Inflammatory macrophage (primary cell): ENCODE measurements at places on chromosomes 3 and 15.

DNA sequence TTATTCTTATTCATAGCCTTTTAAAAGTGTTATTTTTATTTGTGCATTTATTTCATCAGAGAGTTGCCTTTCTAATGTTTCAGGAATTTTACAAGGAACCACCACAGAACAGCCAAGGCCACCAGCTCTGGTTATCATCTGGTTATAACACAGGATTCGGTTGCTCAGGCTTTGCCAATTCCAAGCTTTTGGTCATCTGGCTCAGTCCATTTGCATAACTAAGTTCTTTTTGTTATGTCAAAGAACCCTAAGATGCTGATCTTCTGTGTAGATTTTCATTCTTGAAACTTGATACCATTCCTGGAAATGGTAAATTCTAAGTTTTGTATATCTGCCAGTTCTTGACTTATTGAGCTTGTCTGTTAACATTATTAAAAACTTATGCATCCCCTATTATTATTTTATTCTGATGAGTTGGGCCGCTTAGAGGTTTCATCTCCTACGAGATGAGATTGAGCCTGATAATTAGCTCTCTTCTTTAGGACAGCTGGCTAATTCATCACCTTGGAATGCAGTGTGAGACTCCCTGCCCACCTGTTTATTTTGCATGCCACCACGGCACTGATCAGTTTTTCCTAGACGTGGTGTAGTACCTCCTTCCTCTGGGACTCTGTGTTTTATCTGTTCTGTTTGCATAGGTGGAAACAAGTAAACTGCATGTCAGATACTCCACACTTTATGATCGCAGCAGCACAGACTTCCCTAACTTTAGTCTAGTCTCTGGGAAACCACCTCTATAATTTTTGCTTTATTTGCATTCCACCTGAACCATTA lies 264.8 kb downstream of the SLCO3A1 start:
- no peak for DNase-seq

- DNase-seq, result no peak
Observed at GRCh38 chr3:8363200-8363599, 138.4 kb upstream of the LMCD1 start.

- DNase-seq, result no peak
Observed at GRCh38 chr3:13378155-13378554, 42.0 kb downstream of the NUP210 start.

DNA sequence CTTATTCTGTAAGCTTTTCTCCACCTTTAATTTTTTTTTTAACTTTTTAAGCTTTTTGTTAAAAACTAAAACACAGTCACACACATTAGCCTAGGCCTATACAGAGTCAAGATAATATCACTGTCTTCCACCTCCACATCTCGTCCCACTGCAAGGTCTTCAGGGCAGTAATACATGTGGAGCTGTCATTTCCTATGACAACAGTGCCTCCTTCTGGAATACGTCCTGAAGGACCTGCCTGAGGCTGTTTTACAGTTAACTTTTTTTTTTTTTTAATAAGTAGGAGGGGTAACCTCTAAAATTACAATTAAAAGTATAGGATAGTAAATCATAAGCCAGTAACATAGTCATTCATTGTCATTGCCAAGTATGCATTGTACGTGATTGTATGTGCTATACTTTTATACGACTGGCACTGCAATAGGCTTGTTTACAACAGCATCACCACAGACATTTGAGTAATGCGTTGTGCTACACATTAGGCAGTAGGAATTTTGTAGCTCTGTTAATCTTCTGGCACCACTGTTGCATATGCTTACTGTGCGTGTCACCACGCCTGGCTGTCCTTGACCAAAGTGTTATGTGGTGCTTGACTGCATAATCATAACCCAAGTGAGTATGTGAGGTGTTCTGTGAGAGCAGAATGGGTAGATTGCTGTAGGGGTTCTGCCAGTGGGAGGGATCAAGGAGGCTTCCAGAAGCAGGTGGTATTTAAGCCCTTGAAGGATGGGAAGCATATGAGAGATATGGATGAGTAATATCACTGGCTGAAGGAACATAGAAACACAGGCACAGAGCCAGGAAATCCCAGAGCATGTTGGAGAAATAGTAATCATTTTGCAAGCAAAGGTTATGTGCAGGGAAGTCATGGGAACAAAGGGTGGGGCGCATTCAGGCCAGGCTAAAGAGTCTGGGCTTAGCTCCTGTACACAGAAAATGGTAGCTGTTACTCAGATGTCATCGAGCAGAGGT lies 18.3 kb downstream of the FBXO22 start:
- DNase-seq, result peak; percentile 29

DNA sequence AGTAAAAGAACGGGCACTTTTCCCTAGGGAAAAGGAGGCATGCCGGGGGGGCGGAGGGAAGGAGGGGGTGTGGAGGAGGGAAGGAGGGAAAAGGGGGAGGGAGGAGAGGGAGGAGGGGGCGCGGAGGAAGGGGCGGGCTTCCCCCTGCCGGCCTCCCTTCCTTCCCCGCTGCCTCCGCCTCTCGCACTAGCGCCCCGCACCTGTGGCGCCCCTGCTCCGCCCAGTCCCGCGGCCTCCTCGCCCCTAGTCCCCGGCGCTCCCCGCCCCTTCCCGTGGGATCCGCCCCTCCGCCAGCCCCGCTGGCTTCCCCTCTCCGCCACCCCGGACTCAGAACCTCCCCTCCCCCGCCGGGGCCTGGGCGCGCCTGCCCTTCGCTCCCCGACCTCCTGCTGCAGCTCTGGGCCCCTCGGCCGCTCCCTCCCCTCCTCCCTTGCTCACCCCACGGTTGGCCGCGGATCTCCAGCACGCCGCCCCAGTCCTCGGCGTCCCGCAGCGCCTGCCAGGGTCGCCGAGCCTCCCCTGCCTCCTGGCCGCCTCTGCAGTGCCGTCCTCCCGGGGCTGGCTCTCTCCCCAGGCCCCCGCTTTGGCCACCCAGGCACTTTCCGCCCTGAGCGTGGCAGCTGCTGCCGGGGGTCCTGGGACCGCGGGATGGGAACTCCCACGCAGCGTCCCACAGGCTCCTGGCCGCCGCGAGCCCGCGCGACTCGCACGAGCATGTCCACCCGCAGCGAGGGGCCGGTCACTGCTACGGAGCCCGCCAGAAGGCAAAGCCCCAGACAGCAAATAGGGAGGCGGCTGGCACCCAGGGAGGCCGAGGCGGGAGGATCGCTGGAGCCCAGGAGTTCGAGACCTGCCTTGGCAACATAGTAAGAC lies 147.4 kb downstream of the TJP1 start:
- DNase-seq, result no peak

GRCh38 chr3:154177406-154177805 lies 56.2 kb downstream of the ARHGEF26 start:
- DNase-seq, result no peak

GRCh38 chr3:56061279-56061626 lies 407.0 kb downstream of the ERC2 start:
- DNase-seq, result no peak

- no peak for DNase-seq
Observed at GRCh38 chr3:82715091-82715856, 953.8 kb upstream of the GBE1 start.

GRCh38 chr3:123523023-123523412 lies 61.8 kb downstream of the HACD2 start:
- DNase-seq, result peak; percentile 27

GRCh38 chr15:95363646-95364045 lies 966.9 kb upstream of the NR2F2 start:
- DNase-seq, result no peak

GRCh38 chr3:172711454-172711795 lies 558 bp upstream of the NCEH1 start:
- no peak for DNase-seq

DNA sequence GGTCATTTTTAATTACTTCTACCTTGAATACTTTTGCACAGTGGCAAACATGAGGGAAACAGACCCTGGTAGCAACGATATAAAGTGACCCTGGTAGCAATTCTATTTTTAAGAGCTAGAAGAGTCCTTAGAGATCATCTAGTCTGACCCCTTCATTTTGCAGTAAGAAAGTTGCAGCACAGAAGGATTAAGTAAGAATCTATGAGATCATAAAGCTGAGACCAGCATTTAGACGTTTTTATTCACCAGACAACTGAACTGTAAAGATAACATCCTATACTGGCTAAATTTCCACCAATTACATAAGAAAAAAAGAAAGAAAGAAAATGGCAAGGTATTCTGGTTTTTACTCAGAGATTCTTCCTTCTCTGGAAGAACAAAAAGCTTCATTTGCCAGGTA lies 49.9 kb downstream of the LRRFIP2 start:
- DNase-seq, result peak; percentile 21

DNA sequence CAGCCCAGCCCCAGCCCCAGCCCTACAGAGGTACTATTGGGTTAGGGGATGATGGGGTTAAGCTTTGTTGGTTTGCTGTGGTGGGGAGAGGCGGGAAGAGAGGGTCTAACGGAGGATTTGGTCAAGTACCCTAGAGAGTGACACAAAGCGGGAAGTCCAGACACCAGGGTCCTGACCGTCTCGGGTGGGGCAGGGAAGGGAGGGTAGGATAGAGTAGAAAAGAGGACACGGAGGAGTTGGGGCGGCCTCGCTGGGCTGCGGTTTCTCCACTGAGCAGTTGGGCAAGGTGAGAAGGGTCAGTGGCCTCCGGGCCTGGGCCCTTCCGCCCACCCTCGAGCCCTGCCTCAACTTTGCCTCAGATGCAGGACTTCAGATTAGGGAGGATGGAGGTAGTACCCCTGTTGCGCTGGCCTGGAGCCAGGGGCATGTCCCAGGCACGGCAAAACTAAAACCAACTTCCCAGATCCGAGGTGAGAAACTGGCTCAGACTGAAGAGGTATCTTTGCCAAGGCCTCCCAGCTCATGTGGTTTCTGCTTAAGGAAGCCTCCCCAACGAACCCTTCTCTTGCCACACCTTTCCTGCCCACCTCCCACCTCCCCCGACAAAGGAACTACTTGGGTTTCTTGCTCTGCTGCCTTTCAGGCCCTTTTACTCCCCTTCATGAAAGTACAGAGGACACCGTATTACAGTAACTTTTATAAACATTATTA lies 551 bp downstream of the PML start:
- peak; percentile 31 for DNase-seq

DNA sequence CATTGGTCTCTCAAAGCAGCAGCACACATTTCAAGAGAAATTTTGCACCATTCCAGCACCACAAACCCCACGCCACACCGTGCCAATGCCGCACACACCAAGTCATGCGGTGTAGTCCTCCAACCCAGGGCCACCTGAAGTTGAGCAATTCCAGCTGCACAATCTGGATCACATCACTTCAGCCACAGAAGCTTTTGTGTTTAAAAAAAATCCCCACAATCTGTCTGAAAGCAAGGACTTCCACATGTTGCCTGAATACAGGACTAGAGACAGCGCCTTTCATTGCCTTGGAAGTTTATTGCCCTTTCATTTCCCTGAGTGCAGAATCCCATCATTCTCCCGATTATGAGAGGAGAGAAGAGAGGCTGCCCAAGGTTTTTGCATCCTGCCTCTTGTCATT lies 175.6 kb upstream of the BCL6 start:
- no peak for DNase-seq

- DNase-seq, result no peak
Observed at GRCh38 chr15:52054381-52054780, 35.4 kb downstream of the MAPK6 start.

GRCh38 chr3:56369914-56370313 lies 98.4 kb downstream of the ERC2 start:
- DNase-seq, result no peak

- DNase-seq, result peak; percentile 81
Observed at GRCh38 chr3:190585805-190586630, 72.1 kb downstream of the IL1RAP start.

GRCh38 chr3:99720985-99721632 lies 82.7 kb downstream of the COL8A1 start:
- DNase-seq, result no peak

DNA sequence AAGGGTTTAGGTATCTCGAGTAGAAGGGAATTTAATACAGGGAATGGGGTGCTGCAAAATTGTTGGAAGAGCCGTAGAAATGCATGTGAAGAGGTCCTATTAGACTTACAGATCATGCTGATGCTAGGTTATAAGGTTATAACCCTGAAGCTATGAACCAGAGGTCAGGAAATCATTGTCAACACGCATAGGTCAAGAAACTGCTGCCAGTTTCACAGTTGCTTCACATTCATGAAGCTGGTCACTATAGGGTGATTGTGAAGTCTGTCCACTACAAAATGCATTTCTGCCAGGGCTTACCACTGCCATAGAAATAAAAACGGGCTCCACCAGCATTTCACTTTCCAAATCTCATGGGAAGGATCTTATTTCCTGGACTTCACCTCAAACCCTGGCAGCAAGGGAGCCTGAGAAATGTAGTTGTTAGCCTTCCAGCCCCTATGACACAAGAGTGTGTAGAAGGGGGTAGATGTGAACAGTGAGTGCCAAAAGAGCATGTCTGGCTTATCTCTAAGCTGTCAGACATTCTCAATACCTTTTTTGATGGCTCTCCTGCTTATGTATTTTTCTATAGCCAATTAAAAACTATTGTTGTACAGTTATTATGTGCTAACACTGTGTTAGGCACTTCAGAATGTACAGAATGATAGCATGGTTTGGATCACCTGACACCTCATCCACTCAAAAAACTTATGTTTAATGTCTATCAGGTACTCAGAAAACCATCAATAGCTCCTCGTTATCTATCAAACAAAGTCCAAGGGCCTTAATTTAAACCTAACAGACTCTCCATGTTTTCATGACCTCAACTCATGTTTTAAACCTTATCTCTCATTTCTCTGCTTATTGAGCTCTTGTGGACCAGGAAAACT lies 148.3 kb upstream of the TSC22D2 start:
- no peak for DNase-seq

- DNase-seq, result no peak
Observed at GRCh38 chr3:122184591-122184929, 1.1 kb downstream of the CASR start.

- DNase-seq, result no peak
Observed at GRCh38 chr15:101505610-101506337, 16.3 kb upstream of the PCSK6 start.

DNA sequence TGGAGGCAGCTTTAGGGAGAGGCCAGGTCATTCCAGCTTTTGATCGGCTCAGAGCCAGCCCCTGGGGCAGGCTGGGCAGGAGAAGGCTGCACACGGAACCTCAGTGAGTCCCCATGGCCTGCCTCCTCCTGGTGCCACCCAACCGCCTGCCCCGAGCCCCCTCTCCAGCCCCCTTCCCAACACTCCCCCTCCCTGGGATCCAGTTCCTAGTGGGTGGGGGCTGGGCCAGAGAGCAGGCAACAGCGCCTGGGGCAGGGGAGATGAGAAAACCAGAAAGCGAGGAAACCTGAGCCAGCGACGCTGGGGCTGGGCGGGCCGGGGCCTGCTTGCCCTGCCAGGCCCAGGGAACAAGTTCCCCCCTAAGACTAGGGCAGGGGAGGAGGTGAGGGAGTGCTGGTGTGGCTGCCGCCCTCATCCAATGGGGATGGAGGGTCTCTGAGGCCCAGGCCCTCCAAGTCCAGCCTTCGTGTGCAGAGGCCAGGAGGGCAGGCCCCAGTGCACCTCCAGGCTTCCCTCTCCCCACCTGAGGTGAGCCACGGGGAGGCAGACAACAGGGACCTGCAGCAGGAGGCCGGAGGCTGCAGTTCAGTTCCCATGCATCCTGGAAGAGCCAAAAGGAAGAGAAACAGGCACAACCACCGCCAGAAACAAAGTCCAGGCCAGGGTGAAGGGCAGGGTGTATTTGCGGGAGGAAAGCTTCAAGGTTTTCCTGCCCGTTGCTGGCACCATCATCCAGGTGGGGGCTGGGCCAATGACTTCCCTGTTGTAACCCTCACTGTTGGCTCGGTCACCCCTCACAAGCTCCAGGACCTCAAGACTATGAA lies 4.0 kb upstream of the SEMA3F start:
- DNase-seq, result no peak
